ENCODE measurements at places on chromosomes 12 and 14.

- no peak for DNase-seq
Observed at GRCh38 chr12:65832217-65832616, 7.9 kb downstream of the HMGA2 start.

DNA sequence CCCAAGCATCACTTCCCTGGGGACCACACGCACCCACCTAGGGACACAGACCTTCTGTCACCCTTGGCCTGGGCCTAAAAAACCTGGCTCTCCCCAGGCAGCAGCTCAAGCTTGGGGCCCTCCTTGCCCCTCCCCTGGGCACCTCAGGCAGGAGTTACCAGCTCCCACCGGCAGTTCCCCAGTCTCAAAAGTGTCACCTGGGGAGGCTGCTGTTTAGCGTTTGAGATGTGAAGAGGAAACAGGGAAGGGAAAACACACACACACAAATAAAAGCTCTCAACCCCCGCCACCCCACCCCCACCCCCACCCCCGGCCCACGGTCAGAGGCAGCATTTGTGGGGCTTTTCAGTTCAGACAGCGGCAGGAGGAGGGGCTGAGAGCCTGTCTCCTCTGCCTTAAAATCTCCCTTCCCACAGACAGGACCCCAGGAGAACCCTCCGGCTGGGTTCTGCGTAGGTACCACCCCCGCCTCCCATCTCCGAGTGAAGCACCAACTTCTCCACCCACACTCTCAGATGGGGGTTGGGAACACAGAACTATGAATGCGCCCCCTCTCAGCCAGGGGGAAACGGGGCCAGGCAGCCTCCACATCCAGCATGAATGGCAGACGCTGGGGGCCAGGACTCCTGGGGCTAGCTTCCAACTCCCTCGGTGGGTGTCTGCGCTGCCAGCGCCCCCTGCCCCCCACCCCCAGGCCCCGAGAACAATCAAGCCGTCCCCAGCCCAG lies 3.0 kb downstream of the NCOR2 start:
- DNase-seq: peak; percentile 44

DNA sequence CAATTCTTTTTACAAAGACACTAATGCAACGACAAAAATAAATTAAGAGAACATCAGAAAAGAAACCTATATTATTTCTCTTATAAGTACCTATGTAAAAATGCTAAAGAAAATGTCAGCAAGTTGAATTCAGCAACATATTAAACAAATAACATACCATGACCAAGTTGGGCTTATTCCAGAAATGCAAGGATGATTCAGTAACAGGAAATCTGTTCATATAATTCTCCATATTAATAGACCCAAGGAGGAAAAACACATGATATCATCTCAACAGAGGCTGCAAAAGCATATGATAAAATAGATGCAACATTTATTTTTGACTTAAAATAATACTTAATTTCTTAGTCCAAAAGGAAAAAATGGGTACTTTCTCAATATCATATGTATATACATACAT lies 25.1 kb upstream of the GPHB5 start:
- DNase-seq: no peak

- peak; percentile 60 for DNase-seq
Observed at GRCh38 chr12:118299791-118300460, 72.8 kb downstream of the TAOK3 start.

GRCh38 chr12:31035226-31035625 lies 38.4 kb upstream of the DDX11 start:
- DNase-seq: no peak

GRCh38 chr14:68268197-68268596 lies 448.6 kb downstream of the RAD51B start:
- no peak for DNase-seq

GRCh38 chr12:72995616-72996015 lies 723.4 kb downstream of the TRHDE start:
- no peak for DNase-seq

DNA sequence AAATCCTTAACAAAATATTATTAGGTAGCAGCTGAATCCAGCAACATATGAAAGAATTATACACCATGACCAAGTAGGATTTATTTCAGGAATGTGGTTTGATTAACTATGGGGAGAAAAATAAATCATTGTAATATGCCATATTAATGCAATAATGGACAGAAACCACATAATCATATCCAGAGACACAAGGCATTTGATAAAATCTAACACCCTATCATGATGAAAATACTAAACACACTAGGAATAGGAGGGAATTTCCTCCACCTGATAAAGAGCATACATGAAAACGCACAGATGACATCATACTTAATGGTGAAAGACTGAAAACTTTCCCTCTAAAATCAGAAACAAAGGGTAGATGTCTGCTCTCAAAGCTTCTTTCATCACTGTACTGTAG lies 238.9 kb downstream of the PHLDA1 start:
- no peak for DNase-seq

GRCh38 chr12:78315028-78315427 lies 484.3 kb downstream of the NAV3 start:
- no peak for DNase-seq

DNA sequence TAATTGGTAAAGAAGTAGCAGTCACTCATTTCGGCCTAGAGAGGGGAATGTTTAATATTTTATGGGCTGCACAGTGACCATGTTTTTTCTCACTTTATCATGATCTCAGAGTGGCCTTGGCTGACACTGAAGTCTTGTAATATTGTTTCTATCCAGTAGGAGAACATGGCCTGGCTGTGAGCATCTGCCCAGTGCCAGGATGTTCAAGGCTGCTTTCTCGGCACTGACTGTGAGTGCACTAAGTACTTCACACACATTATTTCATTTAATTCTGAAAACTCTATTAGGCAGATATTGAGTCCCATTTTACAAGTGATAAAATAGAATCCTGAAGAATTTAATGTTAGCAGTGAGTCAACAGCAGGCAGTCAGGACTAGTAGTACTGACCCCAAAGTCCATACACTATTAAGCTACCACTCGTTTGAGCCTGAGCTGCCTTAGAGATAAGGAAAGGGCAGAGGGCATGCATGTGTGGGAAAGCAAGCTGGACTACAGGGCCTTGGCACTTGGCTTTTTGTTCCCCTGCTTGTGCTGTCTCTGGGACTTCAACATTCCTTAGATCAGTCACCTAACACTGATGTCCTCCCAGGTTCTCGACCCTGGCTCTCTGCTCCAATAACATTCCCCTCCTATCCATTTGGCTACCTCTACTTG lies 42.2 kb upstream of the APPL2 start:
- peak; percentile 2 for DNase-seq

GRCh38 chr12:14264778-14265177 lies 100.7 kb upstream of the ATF7IP start:
- DNase-seq: no peak

DNA sequence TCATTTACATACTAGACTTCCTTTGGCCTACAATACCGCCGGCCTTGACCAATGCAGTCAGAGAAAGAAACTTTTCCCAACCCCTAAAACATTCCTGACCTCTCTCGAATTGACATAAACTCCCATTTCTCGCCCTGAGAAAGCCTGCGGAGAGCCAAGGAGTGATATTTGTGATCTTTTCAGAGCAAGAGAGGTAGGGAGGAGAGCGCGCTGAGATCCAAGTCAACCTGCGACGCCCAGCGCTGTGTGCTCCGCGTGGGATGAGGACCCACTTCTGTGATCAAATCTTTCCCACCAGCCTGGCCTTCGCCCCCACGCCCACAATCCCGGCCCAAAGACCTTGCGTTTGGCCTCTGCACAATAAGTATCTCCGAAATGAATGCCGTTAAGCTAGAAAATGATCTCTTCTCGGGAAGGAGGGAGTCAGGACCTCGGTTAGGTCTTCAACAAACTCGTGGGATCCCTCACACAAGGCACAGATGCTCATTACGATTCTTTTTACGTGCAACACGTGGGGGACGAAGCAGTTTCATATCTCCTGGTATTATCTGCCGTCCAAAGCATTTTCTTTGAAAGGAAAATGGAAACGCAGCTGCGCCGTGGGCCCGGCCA lies 6.3 kb upstream of the NPAS3 start:
- peak; percentile 15 for DNase-seq

GRCh38 chr12:132686825-132687210 lies 324 bp downstream of the POLE start:
- DNase-seq: no peak

DNA sequence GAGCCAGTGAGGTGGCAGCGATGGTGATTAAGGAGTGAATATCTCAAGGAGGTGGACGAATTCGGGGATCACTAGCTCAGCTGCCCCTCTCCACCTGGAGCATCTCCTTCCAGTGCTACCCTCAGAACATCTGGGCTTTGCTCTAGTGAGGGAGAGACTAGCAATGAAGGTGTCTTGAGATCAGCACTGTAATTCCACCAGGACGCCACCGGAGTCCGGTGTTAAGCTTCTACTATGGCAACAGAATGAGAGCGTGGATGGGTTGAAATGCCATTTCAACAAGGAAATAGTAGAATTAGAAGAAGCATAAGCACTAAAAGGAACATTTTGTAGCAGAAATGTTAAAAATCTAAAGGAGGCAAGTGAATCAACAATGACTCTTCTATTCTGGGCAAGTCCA lies 61.1 kb downstream of the NTF3 start:
- DNase-seq: no peak

DNA sequence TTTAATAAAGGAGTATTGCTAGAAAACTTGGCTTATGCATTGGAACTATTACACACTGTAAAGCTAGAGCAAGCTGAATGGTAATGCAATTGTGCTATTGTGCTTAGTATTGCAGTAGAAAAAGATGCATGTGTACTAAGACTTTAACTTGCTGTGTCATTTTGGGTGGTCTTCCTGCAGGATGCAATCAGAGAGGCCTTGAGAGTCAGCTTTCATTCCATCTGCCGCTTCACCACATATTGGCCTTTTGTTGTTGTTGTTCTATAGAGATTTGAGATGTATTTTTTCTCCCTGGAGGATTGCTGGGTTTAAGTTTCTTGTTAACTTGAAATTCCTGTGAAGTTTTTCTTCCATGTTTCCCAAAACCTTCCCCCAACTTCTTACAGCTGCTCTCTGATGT lies 449.7 kb downstream of the TMTC2 start:
- no peak for DNase-seq

GRCh38 chr12:68198507-68199086 lies 27.0 kb downstream of the IL26 start:
- no peak for DNase-seq

- DNase-seq: no peak
Observed at GRCh38 chr12:131640525-131640924, 70.4 kb upstream of the SFSWAP start.

DNA sequence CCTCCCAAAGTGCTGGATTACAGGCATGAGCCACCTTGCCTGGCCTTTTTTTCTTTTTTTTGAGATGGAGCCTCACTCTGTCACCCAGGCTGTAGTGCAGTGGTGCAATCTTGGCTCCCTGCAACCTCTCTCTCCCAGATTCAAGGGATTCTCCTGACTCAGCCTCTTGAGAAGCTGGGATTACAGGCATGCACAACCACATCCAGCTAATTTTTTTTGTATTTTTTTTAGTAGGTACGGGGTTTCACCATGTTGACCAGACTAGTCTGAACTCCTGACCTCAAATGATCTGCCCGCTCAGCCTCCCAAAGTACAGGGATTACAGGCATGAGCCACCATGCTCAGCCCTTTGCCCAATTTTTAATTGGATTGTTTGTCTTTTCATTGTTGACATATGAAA lies 58.0 kb downstream of the SINHCAF start:
- no peak for DNase-seq

DNA sequence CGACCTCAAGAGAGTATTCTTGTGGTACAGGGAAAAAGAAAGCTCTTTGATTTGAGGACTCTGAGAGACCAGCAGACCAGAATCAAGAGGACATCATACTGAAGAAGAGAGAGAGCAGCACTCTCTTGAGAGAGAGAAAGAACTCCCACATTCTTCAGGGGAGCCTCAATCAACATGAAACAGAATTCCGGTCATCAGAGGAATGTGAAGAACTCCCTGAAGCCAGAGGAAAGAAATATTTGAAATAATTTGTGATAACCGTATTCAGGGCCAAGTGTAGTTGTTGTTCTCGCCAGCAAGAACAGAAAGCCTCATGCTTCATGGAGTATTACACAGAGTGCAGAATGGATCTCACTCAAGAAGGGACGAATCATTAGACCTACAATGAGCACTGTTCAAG lies 363.8 kb upstream of the TMEM132C start:
- no peak for DNase-seq

GRCh38 chr12:130044991-130045621 lies 117.2 kb upstream of the FZD10 start:
- DNase-seq: no peak

- peak; percentile 38 for DNase-seq
Observed at GRCh38 chr12:21655591-21655990, 2.1 kb downstream of the LDHB start.

- no peak for DNase-seq
Observed at GRCh38 chr12:127422935-127423566, 843.9 kb upstream of the TMEM132C start.

DNA sequence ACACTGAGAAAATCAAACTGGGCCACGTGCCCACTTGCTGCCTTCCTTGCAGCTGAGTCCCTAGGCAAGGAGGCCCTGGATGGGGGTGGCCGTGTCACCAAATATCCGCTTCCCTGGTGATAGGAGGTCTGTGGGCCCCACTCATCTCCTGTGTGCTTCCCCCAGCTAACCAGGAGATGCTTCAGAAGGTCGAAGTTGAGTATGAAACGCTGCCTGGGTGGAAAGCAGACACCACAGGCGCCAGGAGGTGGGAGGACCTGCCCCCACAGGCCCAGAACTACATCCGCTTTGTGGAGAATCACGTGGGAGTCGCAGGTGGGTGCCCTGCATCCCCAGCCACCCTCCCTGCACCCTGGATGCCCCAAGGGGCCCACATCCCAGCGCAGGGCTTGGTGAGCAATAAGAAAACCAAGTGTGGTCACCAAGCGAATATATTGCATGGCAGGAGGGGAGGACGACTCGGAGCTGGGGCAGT lies 6.8 kb upstream of the SIVA1 start:
- no peak for DNase-seq

GRCh38 chr14:64786296-64787149 lies 82.3 kb downstream of the PLEKHG3 start:
- no peak for DNase-seq

DNA sequence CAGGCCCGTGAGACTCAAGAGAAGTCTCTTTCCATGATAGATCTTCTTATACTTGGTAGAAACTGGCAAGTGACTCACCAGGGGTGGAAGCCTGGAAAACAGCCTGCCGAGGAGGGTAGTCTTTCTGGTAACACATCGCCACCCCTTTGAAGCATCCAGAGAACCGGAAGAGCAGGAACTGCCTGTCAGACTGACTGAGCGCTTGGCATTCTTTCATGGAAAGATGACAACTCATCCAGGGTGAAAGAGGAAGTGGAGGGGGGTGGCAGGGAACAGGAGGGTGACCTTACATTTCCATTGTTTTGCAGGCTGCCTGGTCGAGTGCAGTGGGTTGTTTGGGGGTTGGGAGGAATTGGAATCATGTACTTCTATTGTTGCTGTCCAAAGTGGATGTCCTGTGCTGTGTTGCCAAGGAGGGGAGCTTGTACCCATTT lies 34.5 kb downstream of the PRKCH start:
- peak; percentile 93 for DNase-seq

DNA sequence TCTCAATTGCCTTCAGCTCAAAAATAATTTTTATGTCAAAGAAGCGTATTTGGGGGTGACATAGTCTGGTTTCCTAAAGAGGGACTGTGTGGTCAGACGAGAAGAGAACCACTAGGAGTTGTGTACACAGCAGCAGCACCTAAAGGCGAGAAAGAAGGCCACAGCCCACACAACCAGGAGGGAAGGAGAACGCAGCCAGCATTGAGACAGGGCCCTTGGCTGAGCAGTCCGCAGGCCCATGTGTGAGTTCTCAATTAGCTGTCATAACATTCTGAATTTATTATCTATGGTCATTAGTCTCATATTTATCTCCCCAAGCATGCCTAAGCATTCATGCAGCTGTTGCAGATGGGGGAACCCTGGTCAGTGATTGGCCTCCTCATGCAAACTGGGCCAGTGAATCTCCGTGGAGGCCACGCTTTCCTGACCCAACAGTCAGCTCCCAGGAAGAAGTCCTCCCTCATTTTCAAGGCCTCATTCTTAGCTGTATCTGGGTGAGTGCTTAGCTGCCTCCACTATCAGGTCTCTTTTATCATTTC lies 81.2 kb upstream of the ATF7IP start:
- no peak for DNase-seq
